Right lung (tissue), 10 donors: ENCODE measurements at places on chromosomes 6 and 20. TPM values are rescaled to one million over a fixed set of nuclear protein-coding genes. Genes with fewer than 3 reads are reported as not detected.
A peak's percentile ranks its signal among the peaks of the same experiment; 100 is the strongest.

The DLK2 gene
- polyA plus RNA-seq, result 2.6 TPM

DNA sequence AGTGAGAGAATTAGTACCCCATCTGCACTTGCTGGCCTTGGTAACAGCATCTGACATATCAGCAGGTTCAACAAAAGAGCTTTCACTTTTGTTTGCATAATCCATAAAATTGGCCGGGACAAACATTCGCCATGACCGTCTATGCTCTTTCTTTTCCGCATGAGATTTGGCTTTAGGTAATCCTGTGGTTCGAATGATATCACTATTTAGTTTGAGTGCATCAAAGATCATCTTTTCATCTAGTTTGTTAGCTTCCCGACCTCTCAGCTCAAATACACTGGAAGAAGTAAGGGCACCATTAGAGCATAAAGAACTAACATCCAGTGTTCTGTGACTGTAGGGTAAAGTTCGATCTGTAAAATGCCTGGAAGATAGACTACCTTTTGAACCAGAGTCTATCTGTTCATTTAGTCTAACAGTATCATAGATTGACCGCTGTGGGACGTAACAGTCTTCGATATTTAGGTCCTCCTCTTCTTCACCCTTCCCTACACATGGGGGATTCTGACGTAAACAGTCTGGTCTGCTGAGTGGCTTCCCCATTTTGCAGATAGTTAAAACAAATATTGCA, 101.6 kb downstream of the DST start:
- DNase-seq, result peak; percentile 49

GRCh38 chr6:170420791-170421776, 114.5 kb downstream of the FAM120B start:
- no peak for DNase-seq

DNA sequence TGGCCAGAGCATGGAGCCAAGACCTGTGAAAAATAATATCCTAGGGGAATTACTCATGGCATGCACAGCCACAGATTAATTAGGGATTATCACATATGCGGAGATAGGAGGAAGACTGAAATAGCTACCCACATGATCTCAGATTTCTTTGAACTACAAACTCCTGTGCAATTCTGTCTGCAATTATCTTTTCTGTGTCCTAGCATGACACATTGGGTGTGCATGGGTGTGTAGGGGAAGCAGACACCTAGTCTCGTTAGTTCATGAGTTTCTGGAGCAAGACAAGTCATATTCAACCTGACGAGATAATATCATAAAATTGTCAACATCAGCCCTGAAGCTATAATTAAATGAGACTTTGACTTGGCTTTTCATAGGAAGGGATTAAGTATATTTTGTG, 3.6 kb upstream of the SLC17A4 start:
- DNase-seq, result no peak

The FILIP1 gene
- polyA plus RNA-seq, result 32.3 TPM

The TRIM27 gene
- polyA plus RNA-seq, result 90.7 TPM

The GJA10 gene
- polyA plus RNA-seq, result not detected

GRCh38 chr6:90478278-90478677, 108.6 kb downstream of the MAP3K7 start:
- DNase-seq, result no peak

- no peak for DNase-seq
These were observed 168.2 kb downstream of the THBS2 start for GRCh38 chr6:169085466-169085865.

The TINAG gene
- polyA plus RNA-seq, result not detected

- DNase-seq, result no peak
These were observed 72.3 kb upstream of the SYNCRIP start for GRCh38 chr6:85714893-85715530.

The OGFRL1 gene
- polyA plus RNA-seq, result 13.4 TPM

DNA sequence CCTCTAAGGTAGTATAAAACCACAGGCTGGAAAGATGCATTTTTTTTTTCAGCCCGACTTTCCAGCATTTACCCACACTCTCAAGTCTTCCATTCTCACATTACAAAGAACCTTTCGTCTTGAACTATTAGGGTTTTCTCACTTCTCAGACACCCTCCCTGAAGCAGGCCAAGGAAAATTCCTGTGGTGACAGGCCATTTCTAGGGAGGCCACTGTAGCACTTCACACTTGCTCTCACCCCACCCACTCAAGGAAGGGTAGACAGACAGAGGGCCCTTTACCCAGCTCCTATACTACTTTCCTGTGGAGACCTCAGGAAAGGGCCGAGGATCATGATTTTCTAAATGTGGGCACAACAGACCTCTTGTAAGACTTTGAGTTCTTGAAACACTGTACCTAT, 27.7 kb downstream of the KCNS1 start:
- no peak for DNase-seq

- DNase-seq, result no peak
These were observed 18.9 kb upstream of the CCM2L start for GRCh38 chr20:31991339-31991705.

DNA sequence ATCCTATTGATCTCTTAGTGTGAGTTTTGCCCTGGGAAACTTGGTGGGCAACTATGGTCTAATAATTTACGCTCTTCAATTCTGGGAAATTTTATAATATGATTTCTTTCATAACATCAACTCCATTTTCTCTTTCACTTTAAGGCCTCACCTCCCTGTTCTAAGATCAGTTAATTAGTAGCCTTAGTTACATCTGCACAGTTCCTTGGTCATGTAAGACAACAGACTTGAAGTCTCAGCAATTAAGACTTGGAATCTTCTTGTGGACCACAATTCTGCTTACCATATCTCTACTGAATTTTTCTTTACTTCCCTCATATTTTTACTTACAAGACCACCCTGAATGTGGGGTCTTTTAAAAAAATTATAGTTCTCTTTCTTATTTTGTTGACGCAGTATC, 8.7 kb downstream of the ENPP3 start:
- no peak for DNase-seq

GRCh38 chr6:168469521-168469920, 28.5 kb downstream of the SMOC2 start:
- DNase-seq, result no peak
